Right atrium auricular region (tissue), 2 donors: ENCODE measurements at places on chromosomes 2 and 18. TPM values are rescaled to one million over a fixed set of nuclear protein-coding genes. Genes with fewer than 3 reads are reported as not detected.

GRCh38 chr2:216415541-216415940, 3.3 kb downstream of the SMARCAL1 start:
- DNase-seq = no peak

GRCh38 chr18:35040988-35041814, at the start of gene MAPRE2:
Gene MAPRE2 (plus strand): TSS chr18:35041413. CDS start chr18:35041540, 127 bp downstream.
- peak; percentile 99 for DNase-seq

- no peak for DNase-seq
Observed at GRCh38 chr2:43161650-43162510, 64.5 kb downstream of the ZFP36L2 start.

The SERPINB10 gene
- total RNA-seq = 0.47 TPM

DNA sequence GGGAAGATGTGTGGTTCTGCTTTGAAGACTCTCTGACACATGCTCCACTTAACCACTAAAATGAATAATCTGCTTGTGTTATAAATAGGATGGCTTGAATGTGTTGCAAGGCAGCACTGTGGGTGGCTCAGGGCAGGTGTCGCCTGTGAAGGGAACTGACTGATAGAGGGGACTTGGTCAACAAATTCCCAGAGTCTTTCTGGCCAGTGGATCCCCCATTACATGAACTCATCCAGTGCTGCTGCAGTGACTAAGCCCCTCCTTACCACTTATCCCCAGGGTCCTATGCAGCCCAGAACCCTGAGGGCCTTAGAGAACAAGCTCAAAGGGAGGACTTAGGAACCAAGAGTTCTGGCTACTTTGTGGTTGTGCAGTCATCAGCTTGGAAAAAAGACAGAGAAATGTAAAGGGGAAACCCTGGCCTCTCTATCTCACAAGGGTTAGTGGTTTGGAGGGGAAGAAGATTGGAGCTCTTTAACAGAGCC, 226.2 kb upstream of the TNP1 start:
- no peak for DNase-seq

The ZNF396 gene
- 0.30 TPM for total RNA-seq

DNA sequence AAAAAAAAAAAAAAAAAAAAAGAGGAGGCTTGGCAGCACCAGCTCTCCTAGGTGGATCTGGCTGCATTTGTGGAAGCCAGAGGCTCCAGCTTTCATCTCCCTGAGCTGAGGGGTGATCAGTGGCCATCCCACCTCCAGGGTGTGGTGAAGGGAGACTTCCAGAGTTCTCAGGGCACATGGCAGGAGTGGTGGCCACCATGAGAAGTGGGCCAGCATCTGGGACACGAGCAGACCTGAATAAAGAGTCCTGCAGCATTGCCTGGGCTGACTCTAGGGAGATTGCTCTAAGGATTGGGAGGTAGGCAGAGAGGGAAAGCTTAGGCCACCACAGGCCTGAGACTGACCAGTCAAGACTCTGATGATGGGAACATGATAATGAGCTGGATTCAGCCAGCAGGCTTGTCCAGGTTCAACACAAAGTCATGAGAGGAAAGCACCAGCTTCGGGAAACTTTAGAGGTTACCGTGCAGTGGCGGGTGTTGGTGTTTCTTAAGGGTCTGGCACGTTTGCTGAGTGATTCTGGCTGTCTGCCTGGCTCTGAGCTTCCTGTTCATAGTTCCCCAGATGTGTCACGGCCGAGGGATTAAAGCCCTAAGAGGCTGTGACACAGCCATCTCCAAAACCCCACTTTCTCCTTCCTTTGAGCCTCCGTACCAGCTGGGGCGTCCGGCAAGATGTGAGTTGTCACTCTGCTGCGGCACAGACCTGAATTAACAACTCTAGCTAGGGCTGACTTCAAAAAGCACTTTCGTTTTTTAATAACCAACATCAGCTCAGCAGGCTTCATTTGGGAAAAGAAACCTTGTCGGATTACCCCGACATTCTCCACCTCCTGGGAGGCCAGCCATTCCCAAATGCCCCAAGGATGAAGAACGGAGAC, 38.3 kb upstream of the IL1R1 start:
- peak; percentile 92 for DNase-seq

- no peak for DNase-seq
Observed at GRCh38 chr2:11762799-11763461, 16.5 kb downstream of the LPIN1 start.

GRCh38 chr2:143142598-143142997, 13.4 kb downstream of the ARHGAP15 start:
- no peak for DNase-seq

DNA sequence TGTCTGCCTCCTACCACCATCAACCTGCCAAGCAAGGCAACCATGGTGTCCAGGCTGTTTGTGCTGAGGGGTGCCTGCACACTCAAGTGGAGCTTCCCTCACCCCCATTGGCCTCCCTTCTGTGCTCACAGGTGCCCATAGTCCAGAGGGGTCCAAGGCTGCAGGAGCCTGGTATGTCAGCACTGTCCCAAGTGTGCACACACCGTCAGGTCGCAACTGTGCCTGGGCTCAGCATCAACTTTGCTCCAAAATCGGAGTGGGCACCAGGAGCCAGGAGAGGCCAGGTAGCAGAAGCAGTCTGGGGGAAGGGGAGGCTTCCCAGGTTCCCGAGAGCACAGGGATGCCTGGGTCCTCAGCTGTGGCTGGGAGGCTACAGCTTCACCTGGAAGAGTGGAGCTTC, 1528.2 kb upstream of the SLC39A10 start:
- no peak for DNase-seq

DNA sequence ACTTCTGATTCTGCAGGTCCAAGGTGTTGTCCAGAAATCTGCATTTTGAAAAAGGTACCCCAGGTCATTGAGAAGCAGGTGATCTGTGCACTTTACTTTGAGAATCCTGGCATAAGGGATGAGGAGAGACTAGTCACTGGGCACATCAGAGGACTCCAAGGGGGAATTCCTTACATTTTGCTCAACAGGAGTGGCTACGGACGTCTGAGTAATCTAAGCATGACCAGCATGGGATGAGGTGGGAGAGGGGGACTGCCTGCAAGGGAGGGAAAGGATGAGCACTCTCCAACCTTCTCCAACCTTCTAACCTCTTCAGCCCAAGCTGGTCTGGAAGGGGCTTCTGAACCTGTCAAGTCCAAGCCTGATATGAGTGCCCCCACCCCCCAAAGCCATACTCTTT, 55.5 kb downstream of the MARCHF4 start:
- no peak for DNase-seq

DNA sequence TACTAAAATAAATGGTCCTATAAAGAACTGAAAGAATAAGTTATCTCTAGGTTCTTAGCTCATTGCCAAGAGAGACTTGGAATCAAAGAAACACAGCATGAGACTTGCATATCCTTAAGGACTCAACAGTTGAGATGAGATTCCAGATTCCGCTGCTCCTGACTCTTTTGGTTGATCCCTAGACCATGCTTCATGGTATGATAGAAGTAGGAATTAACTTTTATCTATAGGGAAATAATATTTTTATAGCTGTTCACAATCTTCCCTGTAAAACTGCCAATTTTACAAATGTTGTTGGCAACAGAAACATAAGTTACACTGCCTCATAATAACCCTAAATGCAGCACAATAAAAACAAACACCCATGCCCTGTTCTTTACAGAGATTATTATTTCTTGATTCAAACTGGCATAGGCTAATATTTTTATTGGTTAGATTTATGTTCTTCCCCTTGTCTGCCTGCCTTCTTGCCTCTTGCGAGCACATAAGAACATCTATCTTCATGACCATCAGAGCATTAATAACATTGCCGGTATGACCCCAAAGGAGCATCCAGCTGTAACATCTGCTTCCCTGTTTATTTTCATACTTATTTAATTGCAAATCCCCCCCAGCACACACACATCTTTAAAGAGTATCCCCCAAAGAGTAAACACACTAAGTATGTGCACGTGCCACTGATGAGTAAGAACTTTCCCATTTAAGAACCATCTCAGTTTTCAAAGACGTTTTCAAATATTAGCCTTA, 735.7 kb upstream of the SLC8A1 start:
- no peak for DNase-seq

DNA sequence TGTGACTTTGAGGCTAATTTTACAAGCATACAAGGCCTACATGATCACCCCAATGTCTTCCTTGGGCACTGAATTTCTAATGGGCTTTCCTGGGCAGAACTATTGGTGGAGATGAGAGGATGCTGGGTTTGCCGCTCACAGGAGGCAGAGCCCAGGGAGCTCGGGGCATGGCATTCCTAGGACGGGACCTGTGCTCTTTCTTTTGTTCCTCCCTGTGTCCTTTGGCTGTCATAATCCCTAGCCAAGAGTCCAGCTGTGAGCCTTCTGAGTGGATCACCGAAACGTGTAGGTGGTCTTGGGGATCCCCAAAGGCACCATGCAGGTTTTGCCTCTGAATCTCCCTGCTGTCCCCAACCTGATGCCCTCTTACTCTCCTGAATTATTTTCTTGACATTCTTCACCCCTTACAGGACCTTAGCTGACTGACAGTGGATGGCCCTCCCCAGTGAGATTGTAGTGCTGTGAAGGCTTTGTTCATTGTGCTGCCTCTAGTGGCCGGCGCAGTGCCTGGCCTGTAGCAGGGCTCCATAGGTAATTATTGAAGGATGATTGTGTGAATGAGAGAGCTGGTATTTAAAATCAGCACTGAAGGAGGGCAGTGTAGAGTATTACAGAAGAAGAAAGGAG, 221.9 kb downstream of the ZNF407 start:
- no peak for DNase-seq

- DNase-seq = no peak
Observed at GRCh38 chr18:10893196-10893595, 256.2 kb downstream of the PIEZO2 start.

- no peak for DNase-seq
Observed at GRCh38 chr2:23944527-23944926, 4.3 kb downstream of the UBXN2A start.

The TOGARAM2 gene
- 2.0 TPM for total RNA-seq

- no peak for DNase-seq
Observed at GRCh38 chr18:58078889-58079573, 35.0 kb downstream of the NEDD4L start.

DNA sequence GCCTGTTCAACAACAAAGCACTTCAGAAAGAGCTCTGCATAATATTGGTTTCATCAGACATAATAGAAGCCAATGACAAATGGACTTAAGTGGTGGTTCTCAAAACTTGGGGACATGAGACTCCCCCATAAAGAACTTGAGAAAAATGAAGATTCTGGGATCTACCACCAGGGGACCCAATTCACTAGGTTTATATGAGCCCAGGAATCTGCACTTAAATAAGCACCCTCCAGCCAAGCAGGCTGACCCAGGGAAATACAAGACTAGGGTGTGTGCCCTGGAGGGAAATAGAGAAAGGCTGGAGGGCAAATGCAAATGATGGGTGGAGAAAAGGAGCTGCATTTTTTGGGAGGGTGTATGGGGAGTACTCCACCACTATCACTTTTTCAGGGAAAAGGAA, 52.5 kb downstream of the SATB2 start:
- no peak for DNase-seq

The CSRNP3 gene
- 4.5 TPM for total RNA-seq

DNA sequence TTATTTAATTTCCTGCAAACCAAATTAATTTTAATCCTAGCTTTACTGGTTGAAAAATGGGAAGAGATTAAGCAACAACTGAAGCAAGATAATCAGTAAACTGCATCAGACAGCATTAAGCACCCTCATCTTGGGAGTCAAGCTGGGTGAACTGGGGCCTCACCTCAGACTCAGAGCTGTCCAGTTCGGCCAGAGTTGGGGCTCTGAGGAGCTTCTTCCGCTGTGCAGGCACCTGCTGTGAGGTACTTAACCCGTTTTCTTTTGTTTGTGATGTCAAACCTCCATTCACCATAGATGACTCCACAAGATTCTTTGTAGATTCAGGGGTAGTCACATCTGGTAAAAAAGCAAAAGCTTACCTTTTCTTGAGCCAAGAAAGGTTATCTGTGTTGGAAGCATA, 71.8 kb downstream of the PRELID3A start:
- no peak for DNase-seq

The MROH2A gene
- not detected for total RNA-seq

DNA sequence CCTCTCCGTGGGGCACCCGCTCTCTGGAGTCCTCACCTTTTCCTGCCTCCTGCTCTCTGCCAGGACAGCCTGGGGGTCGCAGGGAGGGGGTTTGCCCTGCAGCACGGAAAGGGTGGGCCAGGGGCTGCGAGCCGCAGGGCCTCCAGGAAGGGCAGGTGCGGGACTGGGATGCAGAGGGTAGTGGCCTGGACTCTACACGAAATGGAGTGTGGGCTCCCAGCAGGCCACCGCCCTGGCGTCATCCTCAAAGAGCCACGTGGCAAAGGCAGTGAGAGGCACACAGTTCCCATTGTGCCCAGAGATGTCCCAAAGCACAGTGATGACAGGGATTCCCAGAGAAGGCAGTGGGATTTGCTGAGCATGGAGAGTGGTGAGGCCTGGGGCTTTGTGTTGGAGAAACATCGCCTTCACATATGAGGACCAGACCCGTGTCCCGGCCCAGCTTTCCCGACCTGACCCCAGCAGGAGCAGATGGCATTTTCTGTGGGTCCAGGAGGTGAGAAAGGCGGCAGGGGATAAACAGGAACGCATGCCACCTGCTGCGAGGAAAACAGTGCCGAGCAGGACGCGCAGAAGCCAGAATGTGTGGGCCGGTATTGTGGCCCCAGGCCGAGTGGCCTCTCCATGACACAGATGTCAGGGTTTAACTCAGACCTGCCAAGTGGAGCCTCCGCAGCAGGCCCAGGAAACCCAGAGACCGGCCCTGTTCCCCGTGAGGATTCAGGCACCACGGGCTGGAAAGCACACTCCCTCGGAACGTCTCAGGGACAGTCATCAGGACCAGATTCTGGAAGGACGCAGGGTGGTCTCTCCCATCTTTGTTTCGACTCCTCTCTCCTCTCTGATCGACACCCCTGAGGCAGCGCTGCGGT, 855.5 kb upstream of the SALL3 start:
- peak; percentile 42 for DNase-seq

The PFN4 gene
- total RNA-seq = 0.39 TPM

DNA sequence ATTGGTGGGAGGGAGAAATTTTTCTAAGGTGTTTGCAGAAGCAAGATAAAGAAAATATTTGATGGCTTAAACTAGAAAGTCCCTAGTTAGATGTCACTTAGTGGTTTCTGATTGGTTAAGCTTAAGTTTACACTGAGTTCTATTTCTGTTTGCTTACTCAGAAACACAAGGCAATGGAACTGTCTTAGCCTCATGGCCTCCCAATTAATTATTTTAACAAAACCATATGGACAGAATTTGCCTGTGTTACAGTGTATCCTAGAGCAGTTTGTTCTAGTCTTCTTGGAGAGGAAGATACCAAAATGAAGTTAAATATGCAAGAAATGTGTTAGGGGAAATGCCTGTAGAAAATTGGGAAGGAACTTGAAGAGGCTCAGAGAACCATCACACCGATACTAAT, 4.6 kb upstream of the IMPACT start:
- no peak for DNase-seq

The TDRD15 gene
- total RNA-seq = 1.7 TPM
